ENCODE measurements at places on chromosomes 3 and 15.
A peak's percentile ranks its signal among the peaks of the same experiment; 100 is the strongest.

DNA sequence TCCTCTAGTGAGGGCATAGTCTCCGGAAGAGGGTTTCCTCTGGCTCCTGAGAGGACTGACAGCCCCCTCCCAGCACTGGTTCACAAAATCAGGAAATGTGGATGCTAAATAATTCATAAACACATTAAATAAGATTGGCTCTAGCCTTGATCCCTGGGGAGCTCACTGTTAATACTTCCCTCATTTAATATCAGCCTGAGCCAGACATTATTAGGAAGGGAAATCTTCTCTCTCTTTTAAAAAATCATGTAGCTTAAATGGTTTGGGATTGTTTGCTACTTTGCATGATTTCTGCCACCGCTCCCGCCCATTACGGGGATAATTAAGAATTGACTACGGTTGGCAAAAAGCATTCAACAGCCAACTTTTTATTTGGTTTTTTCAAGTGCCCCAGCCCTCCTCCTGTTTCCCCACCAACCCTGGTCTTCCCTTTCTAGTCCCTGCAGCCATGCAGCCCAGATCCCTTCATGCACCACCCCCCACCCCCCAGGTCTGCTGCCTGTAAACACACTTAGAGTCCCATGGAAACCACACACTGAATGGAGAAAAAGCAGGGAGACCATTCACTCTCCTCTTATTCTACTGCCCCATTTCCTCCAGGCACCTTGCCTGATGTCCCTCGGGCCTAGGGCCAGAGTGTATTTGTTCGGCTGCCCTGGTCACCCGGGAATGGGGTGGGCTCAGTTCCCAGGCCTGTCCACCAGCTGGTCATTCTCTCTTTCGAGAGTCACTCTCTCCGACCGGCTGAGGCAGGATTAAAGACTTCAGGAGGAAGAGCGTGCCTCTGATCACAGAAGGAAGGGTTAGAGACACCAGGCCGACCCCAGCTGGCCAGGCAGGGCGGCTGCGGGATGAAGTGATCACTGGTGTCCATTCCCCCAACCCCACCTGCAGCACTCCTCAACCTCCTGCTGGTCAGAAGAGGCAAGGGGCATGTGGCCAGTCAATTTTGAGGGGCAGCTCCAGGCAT lies 45.1 kb downstream of the SEMA5B start:
- peak; percentile 8 for DNase-seq

DNA sequence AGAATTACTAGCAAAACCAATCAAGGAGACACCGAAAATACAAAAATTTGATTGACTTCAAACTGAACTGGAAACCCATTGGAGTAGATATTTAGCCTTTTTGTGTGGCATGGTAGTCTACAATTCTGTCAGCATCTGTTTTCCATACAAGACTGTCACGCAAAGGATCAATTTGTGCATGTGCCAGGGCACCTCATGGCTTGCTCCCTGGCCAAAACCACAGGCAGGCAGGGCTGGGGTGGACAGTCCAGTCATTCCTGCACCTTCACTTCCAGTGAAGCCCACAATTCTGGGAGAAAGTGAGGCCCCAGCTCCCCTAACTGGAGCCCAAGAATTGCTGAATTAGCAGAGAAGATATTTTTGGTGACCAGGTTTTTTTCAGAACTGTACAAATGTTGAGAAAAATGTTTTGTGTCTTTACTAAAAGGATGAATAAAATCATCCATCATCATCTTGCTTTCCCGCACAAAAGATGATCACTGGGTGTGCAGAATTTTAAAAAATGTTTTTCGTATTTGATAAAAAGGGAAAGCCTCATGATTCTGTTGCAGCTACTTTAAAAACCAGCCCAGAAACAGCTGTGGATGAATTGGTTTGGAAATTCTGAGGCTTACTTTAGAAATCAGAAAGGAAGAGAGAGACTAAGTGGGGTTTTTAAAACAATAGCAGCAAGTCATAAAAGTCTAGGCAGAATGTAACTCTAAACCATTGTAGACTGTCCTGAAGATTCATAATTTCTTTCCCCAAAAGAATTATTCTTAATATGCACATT lies 86.4 kb downstream of the PCCB start:
- DNase-seq = no peak

DNA sequence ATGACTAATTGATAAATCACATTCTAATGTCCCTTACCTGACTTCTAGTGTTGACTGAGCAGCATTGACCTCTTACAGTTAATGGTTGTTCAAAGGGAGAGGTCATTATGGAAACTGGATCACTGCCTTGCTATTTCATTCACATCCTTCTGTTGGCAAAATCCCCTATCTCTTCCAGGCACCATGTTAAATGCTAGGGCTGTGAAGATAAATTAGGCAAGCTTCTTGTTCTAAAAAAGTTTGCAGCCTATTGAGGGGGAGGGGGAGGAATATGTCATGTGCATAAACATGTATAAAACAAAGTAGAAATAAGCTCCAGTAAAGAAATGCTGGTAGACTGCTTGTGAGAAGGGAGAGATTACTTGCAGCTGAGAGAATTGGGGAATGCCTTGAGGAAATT lies 84.8 kb upstream of the MLF1 start:
- DNase-seq = no peak

DNA sequence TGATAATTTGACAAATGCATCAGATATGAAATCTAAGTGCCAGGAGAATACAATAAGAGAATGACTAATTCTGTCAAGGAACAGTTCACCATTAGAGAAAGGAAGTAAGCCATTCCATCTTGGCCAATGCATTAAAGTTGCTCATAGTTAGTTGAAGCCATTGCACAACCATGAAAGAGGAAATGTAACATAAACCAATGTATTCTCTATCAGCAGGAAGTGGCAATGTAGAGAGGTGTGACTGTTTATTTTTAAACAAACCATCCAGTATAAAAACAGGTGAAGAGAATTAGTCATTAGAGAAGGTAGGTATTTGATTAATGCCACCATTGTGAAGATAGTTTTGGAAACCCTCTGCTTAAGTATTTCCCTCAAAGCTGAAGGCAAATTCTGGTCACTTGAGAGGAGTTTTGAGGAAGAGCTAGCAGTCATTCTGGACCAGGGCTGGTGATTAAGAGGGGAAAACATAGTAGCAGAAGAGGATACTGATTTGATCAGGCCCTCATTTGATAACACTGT lies 10.7 kb upstream of the ANXA2 start:
- no peak for DNase-seq

GRCh38 chr15:76860201-76860600 lies 44.9 kb downstream of the SCAPER start:
- no peak for DNase-seq

DNA sequence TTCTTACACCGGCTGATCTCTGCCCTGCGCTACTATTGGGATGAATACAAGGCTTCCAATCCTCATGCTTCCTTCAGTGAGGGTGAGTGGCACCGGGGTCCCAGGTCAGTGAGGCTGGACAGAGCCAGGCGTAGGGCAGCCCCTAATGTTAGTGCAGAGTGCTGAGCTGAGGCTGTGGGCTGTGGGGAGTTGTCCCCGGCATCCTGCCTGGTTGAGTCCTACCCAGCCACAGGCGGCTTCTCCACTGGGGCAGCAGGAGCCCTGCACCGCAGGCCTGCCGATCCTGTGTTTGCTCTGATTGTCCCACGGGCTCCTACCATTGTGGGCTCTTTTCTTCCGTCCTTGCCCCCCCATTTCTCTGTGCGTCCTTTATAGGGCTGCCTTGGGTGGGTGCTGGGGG lies 13.3 kb downstream of the RNF123 start:
- no peak for DNase-seq

- no peak for DNase-seq
These were observed 7.9 kb downstream of the DGKG start for GRCh38 chr3:186354100-186354499.

- no peak for DNase-seq
These were observed 33.4 kb downstream of the LEKR1 start for GRCh38 chr3:156859578-156859977.

- DNase-seq = no peak
These were observed at the start of gene BCL2A1 for GRCh38 chr15:79970624-79971434. TSS of gene BCL2A1 (minus strand) at chr15:79971196. CDS start at chr15:79971119, 77 bp downstream.

DNA sequence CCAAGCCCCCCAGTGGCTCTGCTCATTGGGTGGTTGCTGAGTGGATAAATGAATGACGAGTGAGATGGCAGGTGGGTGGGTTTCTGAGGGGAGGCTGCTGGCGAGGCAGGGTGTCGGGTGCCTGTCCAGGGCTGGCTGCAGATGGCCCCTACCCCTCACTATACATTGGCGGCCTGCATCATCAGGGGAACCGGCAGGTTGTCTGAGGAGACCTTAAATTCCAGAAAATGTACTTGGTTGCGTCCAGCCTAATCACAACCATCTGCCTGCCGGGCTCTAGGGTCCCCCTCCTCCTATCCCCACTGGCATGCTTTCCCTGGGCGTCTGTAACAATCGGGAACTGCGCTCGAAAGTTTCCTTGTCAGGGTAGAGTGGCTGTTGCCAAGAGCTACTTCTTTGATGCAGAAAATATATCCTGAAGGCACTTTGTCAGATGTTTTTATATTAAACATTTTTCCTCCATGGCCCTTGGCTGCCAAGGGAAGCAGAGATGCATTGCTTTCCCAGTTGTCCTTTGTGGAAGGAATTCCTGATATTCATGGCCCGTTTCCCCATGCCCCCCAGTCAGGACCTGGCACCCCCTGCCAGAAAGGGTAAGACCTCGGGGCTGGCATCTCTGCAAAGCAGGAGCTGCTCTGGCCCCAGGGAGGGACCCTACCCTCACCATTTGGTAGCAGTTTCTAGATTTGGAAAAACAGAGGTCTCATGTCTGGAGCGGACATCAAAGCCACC lies 22.9 kb downstream of the SMAD6 start:
- no peak for DNase-seq

- DNase-seq = no peak
These were observed 51.8 kb upstream of the PLXND1 start for GRCh38 chr3:129658110-129658843.

GRCh38 chr3:28590216-28590615 lies 241.6 kb upstream of the AZI2 start:
- DNase-seq = no peak

GRCh38 chr3:5136919-5137429 lies 14.9 kb downstream of the ARL8B start:
- no peak for DNase-seq

GRCh38 chr3:146465693-146466465 lies 3.5 kb downstream of the PLSCR2 start:
- no peak for DNase-seq

DNA sequence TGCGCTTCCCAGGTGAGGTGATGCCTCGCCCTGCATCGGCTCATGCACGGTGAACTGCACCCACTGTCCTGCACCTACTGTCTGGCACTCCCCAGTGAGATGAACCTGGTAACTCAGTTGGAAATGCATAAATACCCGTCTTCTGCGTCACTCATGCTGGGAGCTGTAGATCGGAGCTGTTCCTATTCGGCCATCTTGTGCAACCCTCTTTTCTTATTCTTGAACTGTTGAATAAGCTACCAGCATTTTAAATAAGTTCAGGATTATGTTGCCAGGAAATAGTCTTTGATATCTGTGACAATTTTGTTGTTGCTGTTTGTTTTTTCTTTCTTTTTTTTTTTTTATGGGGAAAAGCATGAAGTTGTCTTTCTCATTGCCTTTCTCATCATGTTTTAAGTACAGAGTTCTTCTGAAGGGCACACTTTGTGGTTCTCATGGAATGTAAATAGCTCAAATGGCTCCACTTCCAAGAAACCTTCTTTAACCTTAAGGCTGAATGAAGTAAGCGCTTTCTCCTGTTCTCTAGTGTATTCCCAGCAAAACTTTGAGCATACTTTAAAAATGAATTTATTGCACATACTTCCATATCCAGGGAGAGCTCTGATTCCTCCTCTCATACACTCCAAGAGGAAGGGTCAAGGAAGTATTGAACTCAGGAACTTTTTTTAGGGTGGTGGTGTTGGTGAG lies 468.0 kb upstream of the TBL1XR1 start:
- DNase-seq = no peak

GRCh38 chr15:96303503-96304056 lies 26.9 kb upstream of the NR2F2 start:
- DNase-seq = no peak

DNA sequence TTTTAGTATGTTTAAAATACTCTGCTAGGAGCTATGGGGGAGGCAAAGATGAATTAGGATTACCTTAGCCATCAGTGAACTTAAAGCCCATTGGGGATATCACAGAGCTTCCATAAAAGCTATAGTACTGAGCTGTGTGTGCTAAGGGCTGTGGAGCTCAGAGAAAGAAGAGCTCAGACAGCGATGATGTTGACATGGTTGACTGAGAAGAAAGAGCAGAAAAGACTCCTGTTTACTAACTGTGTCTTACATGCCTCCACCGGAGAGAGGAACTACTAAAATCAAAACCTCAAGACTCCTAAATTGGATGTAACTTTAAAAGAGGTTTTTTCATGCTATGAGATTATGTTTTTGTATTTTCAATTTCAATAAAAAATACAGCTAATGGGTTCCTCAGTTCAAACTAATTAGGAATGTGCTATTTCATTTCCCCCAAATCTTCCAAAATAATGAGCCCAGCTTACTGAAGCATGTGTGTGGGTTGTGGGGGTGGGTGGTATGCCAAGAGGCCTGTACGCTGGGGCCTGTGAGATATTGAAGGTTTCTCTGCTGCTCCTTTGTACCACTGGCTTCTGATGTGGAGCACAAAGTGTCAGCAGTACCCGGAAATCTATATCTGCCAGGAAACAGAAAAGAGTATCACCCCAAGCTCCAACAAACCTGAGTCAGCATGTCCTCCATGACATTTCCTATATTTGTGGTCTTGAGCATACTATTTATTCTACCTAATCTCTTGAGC lies 22.7 kb downstream of the DGKG start:
- DNase-seq = no peak

DNA sequence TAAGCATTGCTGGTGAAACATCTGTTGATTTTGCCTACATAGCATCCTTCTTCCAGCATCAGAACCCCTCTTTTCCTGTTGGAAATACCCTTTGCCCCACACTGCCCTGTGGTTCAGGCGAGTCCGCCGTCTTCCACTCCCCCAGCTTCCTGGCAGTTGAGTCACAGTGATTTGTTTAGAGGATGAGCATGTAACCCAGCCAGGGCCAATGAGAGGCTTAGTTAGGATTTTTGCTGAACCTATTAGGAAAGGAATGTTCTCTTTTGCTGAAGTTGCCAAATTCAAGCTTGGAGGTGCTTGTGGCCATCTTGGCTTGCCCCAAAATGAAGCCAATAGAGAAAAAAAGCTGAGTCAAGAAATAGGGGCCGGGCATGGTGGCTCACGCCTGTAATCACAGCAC lies 19.0 kb upstream of the MEX3B start:
- no peak for DNase-seq

DNA sequence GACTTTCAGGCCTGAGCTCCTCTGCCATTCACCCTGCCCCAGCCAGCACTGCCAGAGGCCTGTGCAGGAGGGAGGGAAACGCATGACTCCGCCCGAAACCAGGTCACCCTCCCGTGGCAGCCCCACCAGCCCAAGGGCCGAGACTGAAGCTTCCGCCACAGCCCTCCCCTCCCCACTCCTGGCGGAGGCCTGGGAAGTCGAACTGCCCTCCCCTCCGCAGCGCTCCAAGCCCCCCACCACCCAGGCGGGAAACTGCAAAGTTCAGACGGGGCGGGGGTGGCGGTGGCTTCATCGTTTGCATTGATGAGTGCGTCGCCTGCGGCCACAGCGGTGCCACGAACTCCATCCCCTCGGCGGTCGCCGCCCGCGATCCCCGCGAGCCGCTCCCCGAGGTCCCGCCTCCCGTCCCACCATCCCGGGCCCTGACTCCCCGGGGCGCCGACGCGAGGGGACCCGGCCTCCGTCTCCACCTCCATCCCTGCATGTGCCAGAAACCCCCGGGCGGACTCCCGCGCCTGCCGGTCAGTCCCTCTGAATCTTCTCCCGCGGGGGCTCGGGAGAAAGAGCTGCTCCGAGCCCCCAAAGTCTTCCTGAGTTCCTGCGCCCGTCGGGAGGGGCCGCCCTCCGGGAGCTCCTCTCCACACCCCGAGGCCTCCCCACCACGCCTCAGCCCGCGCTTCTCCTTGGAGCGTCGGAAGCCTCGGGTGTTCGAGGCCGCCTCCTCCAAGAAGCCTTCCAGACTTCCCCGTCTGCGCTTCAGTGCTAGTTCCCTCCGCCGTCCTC lies 698 bp downstream of the MELTF start:
- peak; percentile 55 for DNase-seq
